Stimulated activated CD8-positive, alpha-beta memory T cell treated with anti-CD3 and anti-CD28 coated beads, Interleukin-4, amount 100 ng/mL, for 1 hour (primary cell): ENCODE measurements at places on chromosomes 1 and 21.

GRCh38 chr1:109914587-109915240, 4.1 kb downstream of the CSF1 start:
- DNase-seq = no peak

DNA sequence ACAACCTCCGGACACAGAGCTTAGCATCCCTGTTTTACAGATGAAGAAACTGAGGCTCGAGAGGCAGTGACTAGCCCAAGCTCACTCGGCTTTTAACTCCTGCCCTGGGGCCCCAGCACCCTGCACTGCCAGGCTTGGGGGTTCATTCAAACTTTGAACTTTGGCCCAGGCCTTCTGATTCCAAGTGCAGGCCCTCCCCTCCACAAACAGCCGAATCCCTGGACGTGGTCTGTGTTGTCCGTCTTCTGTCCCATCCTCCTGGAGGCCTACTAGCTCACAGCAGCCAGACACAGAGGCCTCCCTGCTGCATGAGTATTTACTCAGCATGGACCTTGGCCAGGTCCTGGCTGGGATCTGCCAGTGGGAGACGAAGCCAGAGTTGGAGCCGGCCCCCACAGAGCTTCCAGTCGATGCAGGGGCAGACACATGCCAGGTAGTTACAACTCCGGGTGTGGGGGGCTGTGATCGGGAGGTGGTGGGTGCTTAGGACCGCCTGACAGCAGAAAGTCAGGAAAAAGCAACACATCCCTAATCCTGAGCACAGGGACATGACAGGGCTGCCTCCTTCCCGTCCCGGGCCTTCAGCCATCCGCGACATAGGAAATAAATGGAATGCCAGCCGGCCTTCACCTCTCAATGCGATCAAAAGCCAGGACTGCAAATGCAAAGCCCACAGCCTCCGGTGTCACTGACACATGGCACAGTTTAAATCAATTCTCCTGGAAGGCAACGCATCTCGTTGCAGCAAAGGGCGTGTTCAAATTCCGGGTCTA, 7.4 kb downstream of the IFFO2 start:
- no peak for DNase-seq

DNA sequence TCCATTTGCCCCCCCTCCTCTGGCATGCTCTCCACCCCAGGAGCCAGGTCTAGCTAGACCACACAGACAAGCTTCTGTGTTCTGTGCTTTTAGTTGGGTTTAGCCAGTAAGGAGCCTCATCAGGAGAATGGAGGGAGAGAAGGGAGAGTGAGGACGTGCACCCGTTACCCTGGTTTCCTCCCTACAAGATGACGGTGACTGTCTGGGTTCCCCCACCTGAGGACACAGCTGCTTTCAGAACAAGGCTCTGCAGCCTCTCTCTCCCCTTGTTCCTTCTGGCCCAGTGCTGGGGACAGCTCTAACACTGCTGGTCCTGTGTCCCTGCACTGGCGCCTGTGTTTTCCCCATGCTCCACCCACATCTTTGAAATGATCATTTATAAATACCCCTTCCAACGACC, 184.4 kb upstream of the GALNT2 start:
- DNase-seq = no peak

GRCh38 chr21:38999161-38999560, 184.1 kb downstream of the PSMG1 start:
- DNase-seq = no peak
